ENCODE measurements at places on chromosomes 4 and X.

DNA sequence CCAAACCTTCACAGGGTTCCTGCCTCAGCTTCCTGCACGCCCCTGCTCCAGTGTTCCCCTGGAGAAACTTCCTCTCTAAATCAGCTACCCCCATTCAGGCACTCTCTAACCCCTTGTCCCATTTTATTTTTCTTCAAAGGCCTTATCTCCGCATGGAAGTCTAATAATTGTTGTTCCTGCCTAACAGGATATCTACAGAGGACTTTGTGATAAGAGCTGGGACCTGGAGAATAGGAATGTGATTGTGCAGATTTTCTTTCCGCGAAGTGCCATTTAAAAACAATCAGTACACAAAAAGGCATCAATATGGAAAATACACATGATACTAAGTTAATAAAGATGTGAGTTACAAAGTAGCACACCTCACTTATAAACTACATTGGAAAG is 32.6 kb downstream of the LDB2 start:
- DNase-seq, result no peak

DNA sequence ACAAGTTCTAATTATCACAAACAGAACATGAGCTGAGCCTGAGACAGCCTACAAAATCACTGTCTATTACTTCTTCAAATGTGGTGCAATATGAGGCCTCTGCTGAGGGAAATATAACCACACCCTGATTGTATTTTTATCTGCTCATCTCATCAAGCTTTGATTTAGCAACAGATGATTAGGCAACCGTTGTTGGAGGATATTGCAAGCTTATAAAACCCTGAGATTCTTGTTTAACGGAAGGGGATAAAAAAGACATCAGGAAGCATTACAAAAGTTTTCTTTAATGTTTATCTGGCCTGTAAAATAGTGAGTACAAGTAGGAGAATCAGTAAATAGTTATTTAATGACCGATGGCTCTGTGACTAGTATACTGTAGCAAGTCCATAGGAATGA is 108.5 kb downstream of the ZNF330 start:
- DNase-seq, result no peak

DNA sequence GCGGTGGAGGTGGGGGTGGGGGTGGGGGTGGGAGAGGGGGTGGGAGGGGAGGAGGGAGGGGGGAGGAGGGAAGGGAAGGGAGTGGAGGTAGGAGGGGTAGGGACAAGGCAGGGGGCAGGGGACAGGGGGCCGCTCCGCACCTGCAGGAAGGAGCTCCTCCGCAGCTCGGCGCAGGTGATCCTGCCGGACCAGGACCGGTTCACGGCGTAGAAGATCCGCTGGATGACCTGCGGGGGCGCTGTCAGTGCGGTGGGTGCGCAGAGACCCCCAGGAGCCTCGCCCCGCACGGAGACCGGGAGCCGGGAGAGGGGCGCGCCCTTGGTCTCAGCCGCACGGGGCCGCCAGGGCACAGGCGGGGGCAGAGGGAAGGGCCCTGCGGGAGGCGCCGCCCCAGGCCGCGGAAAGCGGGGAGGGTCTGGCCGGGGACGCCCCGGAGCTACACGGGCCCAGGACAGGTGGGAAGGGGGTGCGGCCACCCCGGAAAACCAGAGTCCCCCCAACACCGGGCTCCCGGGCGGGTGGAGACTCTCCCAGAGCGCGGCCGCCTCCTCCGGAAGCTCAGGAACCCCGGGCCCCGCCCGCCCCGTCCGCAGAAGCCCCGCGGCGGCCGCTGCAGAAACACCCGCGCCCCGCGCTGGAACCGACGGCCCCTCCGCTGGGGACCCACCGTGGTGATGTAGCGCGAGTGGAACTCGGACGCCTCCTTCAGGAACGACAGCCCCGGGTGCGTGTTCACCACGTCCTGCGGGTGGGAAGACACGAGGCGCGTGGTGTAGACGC is 27.6 kb upstream of the GTPBP6 start:
- DNase-seq, result no peak

DNA sequence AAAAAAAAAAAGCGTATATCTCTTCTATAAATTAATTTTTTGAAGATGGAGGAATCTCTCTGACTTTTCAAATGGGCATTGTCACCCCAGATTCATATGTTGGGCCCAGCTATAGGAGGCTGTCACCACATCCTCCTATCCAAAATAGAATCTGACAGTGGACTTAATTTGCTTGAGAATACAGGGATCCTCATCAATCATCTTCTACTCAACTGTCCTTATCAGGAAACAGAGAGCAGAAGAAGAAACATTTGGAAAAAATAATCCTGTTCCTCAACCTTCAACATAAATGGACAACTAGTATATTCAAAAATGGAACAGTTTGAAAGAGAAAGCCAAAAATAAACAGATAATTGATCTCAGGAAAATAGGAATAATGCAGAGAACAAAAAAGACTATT is 725.4 kb upstream of the INTU start:
- DNase-seq, result no peak

- no peak for DNase-seq
Measured at GRCh38 chr4:169259271-169259670, 11.5 kb downstream of the SH3RF1 start.

GRCh38 chr4:146308951-146309350 is 94.6 kb downstream of the REELD1 start:
- DNase-seq, result no peak

- DNase-seq, result no peak
Measured at GRCh38 chr4:26962720-26963119, 102.1 kb downstream of the STIM2 start.

GRCh38 chr4:89539374-89539773 is 231.8 kb upstream of the GPRIN3 start:
- DNase-seq, result no peak

GRCh38 chrX:10744007-10744406 is 123.6 kb upstream of the MID1 start:
- DNase-seq, result no peak
